ENCODE measurements at places on chromosomes 6 and 20. TPM values are rescaled to one million over a fixed set of nuclear protein-coding genes. Genes with fewer than 3 reads are reported as not detected.

The STMND1 gene
- not detected for total RNA-seq

The LY6G6C gene
- not detected for total RNA-seq

The SLC18B1 gene
- 6.1 TPM for total RNA-seq

The MOCS3 gene
- 2.2 TPM for total RNA-seq

The ZNF133 gene
- total RNA-seq, result 5.2 TPM

The CCM2L gene
- not detected for total RNA-seq

The GPR6 gene
- not detected for total RNA-seq

The CALHM5 gene
- total RNA-seq, result not detected

The HTR1B gene
- total RNA-seq, result not detected

The SLC44A4 gene
- 0.10 TPM for total RNA-seq

The TTK gene
- 51.1 TPM for total RNA-seq

The NKAIN4 gene
- total RNA-seq, result not detected

The FLRT3 gene
- total RNA-seq, result not detected

The IPCEF1 gene
- total RNA-seq, result 24.4 TPM

GRCh38 chr20:15642676-15643075 is 930.6 kb downstream of the KIF16B start:
- no peak for DNase-seq

GRCh38 chr20:45963059-45964005 is 8.7 kb downstream of the ZNF335 start:
- no peak for DNase-seq

- DNase-seq, result no peak
Measured at GRCh38 chr6:38155621-38156204, 336.2 kb downstream of the ZFAND3 start.

DNA sequence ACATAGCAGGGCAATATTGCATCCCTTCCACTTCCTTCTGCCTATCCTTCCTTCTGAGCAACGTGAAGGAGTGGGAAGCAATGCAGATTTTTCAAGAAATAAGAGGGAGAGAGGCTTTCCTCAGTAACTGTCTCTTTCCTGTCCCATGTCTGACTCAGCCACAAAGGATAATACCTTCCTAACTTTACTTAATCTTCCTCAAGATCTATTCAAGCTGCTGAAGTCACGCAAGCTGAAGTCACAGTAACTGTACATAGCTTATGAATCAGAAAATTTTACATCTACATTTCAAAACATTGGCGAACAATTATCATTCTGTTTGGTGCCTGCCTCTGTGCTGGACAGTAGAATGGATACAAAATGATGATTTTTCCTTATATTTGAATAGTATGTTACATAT is 86.4 kb upstream of the POU3F2 start:
- DNase-seq, result no peak

DNA sequence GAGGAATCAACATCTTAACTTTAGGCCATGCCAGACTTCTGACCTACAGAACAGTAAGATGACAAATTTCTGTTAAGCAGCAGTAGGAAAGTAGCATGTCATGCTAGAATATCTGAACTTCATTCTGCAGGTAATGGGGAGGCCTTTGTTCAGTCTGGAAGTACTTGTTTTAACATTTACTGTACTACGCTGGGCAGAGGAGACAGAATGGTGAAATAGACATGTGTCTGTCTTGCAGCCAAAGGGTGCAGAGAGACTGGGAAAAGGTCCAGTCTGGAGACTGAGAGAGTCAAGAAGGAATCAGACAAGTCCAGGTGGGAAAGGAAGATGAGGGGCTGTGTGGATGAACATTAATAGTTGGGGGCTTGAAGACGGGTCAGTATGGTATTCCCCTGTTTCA is 17.5 kb upstream of the ZBTB2 start:
- DNase-seq, result no peak

- no peak for DNase-seq
Measured at GRCh38 chr20:42938441-42939205, 251.1 kb downstream of the PTPRT start.

GRCh38 chr20:43961541-43962471 is 47.2 kb downstream of the TOX2 start:
- DNase-seq, result no peak

DNA sequence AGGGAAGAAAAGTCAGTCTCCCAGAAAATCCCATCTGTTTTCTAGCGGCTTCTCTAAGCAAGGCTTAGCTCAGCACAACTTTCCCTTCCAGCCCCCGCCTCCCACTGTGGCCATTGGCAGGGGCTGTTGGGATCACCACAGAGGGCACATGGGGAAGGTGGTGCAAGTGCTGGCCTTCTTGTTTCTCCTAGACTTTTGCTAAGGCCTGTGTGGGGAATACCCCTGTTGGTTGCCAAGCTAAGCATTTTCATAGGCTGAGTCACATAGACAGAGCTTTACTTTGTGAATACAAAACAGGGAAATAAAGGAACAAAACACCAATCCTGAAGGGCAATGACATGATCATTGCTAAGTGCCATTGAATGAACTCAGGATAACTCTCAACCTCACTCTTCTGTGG is 32.4 kb upstream of the TIAM2 start:
- no peak for DNase-seq

DNA sequence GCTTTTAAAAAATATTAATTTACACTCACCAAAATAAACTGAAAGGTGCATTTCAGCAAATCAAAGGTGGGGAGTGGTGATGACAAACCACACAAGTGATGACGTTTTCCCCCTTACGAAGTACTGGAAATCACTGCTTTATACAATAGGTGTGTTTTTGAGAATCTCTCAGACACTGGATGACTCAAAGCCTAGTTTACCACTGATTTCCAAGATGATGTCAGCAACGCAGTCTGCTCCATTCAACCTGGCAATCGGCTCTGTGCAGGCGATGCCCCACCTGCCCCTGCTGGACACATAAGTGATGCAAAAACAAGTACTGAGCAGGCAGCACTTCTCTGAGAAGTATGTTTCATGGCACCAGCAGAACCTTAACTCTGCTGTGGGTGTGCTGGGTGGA is 114.4 kb downstream of the SOD2 start:
- DNase-seq, result no peak

- no peak for DNase-seq
Measured at GRCh38 chr6:9979996-9980395, 434.9 kb downstream of the TFAP2A start.

- DNase-seq, result no peak
Measured at GRCh38 chr20:47998736-47999135, 213.5 kb upstream of the SULF2 start.

GRCh38 chr6:143741480-143741879 is 63.7 kb downstream of the PHACTR2 start:
- DNase-seq, result no peak

DNA sequence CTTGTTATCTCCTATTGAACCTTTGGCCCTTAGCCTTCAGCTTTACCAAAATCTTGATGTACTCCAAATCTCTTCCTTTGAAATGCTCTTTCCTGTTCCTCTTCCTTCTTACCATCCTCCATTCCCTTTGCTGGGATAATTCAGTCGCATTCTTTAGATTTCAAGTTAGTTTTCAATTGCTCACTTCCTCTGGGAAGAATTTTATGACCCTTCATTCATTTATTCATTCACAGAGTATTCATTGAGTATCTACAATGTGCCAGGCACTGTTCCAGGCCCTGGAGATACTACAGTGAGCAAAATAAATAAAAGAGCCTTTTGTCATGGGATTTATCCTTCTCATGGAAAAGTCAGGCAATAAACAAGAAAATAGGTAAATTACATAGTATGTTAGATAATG is 548.2 kb upstream of the FLRT3 start:
- DNase-seq, result no peak

GRCh38 chr6:3997177-3997770 is 81.7 kb downstream of the FAM217A start:
- no peak for DNase-seq

GRCh38 chr6:71965404-71965803 is 79.1 kb downstream of the RIMS1 start:
- DNase-seq, result no peak

DNA sequence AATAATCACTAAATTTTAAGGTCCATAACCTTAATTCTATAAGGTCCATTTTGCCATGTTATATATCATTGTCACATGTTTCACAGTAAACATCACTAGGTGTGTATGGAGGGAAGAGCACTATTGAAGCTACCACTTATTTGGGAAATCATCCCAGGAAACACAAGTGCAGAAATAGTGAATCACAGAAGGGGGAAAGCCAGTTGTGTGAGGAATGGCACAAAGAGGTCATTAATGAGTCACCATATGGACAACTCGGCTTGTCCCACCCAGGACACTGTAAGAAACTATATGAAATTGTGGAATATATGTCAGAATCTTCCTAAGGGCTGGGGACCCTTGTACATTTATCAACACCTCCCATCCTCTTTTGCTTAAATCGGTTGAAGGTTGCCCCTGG is 13.7 kb downstream of the BTN3A1 start:
- no peak for DNase-seq

GRCh38 chr6:102154874-102155273 is 761.4 kb downstream of the GRIK2 start:
- DNase-seq, result no peak

DNA sequence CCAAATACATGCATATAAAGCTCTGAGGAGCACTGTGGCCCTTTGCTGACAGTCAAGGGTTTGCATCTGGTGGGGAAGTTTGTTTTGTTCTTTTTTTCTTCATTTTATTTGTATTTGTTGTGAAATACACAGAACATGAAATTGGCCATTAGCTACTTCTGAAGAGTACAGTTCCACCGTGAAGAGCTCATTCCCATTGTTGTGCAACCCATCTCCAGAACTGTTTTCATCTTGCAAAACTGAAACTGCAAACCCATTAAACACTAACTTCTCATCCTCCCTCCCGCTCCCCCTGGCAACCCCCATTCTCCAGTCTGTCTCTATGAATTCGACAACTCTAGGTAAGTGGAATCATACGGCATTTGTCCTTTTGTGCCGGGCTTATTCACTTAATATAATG is 231.3 kb downstream of the TFAP2C start:
- no peak for DNase-seq

- no peak for DNase-seq
Measured at GRCh38 chr20:48025661-48026060, 240.4 kb upstream of the SULF2 start.

DNA sequence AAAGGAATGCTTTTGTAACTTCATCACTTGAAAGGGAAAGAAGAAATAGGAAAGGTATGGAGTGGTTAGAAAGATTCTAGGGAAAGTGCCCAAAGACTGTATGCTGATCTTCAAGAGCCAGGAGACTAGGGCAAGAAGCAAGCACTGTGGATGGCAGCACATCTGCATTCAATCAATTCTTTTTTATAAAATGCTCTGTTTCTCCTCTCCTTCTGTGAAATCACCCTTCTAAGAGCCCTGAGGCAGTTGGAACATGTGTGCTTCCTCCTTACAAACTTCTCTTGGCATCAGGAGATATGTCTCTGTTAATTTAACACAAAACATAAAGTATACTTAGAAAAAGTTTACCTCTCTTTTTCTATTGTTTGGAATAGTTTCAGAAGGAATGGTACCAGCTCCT is 1162.2 kb upstream of the GJE1 start:
- DNase-seq, result no peak

- peak; percentile 50 for DNase-seq
Measured at GRCh38 chr6:4775494-4776130, 592 bp upstream of the CDYL start.

DNA sequence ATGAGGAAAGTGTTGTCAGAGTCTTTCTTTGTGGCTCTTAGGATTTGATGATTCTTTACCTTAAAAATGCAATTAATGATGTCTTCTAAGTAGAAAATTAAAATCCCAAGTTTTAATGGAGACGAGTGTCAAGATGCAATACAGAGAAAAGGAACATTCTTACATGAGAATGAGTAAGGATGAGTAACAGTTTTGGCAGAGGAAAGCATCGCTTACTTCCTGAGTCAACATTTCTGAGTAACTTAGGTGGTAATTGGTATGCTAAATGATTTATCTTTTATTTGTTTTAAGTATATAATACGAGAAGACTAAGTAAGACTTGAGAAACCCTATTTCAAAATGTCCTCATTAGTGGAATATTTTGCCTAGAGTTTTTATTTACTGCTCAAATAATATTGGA is 101.3 kb downstream of the RTN4IP1 start:
- no peak for DNase-seq

GRCh38 chr6:153814136-153814535 is 224.9 kb upstream of the OPRM1 start:
- DNase-seq, result no peak

DNA sequence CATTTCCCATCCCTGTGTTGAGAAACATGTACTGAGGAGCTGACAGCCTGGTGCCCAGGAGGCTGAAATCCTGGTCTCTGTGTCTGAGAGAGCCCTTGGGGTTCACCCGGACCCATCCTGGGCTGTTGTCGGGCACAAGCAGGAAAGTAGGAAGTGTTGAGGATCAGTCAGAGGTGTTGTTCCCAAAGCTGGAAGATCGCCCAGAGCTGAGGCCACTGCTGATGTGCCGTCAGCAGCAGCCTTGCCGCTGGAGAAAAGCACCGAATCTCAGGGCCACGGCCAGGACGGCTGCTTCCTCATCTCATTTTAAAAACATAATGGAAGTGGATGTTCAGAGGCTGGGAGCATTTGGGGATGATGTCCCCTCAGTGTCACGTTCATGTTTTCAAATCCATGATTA is 218.5 kb downstream of the UST start:
- DNase-seq, result no peak
